ENCODE measurements at places on chromosomes 2 and 18.

DNA sequence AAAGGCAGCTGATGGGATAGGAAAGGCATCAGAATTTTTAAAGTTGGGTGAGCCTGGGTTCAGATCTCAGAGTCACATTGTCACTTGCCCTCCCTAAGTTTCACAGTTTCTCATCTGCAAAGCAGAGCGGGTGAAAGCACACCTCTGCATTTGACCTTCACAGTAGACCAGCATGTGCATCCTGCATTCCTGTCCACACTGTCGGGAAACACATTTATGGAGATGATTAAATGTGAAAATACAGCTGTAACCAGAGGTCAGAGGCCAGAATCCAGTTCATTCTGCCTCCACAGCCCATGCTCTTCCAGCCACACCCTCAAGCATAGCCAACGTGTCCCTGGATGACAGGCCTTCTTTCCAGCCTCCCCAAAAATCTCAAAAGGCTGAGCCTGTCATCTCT, 392.0 kb upstream of the MYT1L start:
- no peak for DNase-seq

DNA sequence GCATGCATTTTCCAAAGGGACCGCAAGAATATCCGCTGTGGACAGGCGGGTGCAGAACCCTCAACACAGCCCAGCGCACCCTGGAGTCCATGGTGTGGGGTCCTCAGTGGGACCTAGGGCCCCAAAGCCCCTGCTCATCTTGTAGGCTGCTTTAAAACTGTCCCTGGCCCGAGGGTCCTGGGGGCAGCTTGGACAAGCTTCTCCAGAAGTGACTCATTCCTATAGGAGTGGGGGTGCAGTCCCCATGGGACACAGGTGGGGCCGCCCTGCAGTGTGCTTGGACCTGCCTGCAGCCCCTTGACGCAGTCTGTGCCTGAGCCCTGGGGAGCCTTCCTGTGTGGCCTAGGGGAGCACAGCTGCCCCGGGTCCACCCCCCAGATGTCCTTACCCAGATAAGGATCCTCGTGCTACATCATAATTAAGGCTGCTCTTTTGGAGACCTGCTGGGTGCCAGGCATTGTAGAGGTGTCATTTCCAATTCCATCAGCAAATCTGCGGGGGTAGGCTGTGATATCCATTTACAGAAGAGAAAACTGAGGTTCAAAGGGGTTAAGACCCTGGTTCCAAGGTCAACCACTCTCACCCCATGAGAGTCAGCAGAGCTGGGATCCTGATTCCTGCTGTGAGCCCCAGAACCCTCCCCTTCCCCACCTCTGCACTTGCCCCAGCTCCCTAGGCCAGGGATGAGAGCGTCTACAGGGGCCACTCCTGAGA, 1.7 kb upstream of the HS6ST1 start:
- peak; percentile 21 for DNase-seq

DNA sequence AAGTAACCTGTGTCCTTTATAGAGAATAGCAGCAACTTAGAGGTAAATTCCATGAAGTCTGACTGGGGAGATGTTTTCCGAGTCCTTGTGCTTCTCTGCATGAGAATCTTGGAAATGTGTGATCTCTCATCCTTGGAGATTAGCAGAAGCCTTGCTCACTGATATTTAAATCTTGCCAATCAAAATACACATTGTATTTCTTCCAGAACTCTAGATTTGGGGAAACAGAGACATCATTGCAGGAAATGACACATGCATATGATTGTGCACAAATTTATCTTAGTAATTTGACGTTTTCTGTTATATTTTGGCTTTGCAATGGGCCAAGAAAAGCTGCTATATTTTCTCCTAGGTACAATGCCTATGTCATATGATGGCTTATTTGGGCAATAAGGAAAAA, 182.6 kb downstream of the ZNF804A start:
- DNase-seq, result no peak

DNA sequence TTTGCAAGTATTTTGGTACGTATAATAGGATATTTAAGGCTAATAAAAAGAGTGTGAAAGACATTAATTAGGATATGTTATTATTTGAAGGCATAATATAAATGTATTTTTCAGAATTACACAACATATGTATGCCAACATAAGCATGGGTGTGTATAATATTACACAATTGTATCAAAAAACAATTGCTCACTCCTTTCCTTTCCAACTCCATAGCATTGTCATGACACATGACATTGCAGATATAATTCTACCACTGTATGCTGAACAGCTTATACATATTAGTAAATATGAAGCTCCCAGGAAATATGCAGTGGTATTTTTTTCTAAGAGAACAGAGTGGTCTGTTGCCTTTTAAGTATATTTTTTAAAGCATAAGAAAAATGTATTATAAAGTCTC, 593.1 kb downstream of the TMX3 start:
- DNase-seq, result no peak

- DNase-seq, result no peak
Measured at GRCh38 chr2:96205888-96206287, 2.7 kb downstream of the STARD7 start.

- no peak for DNase-seq
Measured at GRCh38 chr2:75311521-75311920, 112.2 kb upstream of the TACR1 start.

GRCh38 chr2:230643576-230644291, 68.9 kb upstream of the CAB39 start:
- DNase-seq, result peak; percentile 47

- no peak for DNase-seq
Measured at GRCh38 chr2:100301881-100302584, 20.3 kb downstream of the LONRF2 start.

GRCh38 chr18:24267878-24268277, 129.0 kb downstream of the CABYR start:
- DNase-seq, result no peak

GRCh38 chr18:5488844-5489243, 55.0 kb downstream of the EPB41L3 start:
- no peak for DNase-seq

DNA sequence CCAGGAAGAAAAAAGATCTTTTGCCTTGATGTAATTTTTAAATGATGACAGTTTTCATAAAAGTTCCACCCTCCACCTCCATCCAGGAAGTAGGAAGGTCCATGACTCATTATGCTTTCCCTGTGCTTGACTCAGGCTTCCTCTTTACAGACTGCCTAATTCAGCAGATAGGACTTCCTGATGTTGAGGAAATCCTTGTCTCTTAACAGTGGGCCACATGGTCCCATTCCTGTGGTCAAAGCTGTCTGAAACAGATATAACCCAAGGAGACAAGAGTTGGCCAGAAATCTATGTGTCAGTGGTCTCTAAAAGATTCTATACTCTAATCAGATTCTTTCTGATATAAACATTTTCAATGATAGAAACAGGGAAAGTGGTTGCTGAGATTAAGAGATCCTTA, 119.1 kb downstream of the BAZ2B start:
- no peak for DNase-seq

DNA sequence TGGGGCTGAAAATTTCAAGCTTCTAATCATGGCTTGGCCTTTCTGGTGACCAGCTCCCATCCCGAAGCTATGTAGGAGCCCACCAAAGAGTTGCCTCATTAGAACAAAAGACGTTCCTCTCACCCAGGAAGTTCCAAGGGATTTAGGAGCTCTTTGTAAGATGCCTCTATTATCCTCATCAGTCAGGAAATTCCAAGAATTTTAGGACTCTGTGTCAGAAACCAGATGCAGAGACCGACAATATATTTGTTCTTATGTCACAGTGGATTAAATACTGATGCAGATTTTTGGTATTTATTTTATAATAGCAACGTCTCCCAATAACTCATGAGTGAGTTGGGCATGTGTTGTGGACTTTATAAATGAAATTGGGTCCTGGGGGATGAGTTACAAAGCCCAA, 91.8 kb upstream of the SKOR2 start:
- DNase-seq, result no peak

DNA sequence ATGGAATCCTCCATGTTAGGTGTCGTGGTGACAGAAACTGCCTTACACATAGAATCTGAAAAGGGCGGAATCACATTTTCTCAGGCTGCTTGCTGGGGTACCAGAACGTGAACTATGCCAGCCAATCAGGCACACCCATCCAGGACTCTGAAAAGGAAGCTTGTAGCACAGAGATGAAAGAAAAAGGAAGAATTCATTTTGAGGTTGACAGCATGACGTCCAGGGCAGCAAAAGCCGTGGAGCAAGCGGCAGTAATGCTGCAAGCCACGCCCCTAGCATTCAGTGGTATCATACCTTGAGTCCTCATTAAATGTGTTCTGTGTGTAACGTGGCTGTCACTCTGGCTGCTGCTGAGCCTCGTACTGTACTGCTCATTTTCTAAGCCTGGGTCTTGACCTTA, 304.0 kb downstream of the DYSF start:
- DNase-seq, result no peak

GRCh38 chr18:79790996-79791972, 6.5 kb upstream of the KCNG2 start:
- DNase-seq, result peak; percentile 40

DNA sequence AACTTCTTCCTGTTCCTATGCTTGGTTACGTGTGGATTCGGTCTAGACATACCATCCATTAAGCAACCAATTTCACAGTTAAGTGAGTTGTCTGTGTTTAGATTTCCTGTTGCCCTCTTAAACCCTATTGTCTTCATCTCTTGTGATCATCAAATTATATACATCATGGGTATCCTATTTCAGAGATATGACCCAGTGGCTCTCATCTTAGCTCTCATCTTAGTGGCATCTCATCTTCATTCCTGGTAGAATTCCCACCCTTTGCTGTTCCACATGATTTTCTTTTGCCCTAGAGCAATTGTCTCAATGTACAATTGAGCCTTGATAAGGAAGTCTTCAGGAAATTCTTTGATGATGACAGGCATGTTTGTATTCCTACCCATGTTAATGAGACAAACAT, 29.4 kb upstream of the FN1 start:
- no peak for DNase-seq

- peak; percentile 19 for DNase-seq
Measured at GRCh38 chr18:46950064-46950656, 32.8 kb downstream of the KATNAL2 start.

- no peak for DNase-seq
Measured at GRCh38 chr18:36176711-36177110, 10.6 kb upstream of the MOCOS start.

DNA sequence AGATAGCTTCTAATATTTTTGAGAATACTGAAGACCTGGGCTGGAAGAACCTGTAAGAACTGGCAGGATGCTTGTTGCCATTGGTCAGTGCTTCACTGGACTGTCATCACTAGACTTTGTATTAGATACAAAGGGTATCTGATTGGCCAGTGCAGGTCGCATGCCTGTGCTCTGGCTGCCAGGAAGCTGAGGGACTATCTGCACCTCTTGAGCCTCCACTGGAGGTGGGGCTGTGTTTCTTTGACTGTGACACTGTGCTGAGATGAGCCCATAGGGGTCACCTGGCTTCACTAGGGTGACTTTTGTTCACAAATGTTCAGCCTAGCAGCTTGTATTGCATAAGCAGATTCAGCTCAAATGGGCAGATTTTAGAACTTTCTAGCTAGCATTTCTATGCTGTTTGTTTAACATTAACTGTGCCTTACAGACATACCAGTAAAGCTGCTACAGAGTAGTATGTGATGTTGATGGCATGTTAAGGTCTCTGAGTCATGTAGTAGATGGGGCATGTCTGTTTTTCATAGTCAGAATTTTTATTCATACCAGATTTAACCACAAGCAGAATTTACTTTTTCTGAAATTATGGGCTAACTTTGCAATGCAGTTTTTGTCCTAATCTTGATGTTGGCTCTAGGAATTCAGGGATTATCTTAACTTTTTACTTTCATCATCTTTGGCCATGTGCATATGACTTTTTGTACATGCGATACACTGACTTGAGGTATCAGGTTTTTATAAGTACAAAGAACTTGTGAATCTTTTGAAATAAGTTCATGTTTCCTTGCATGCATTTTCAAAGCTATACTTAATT, 56.1 kb downstream of the RHBDD1 start:
- DNase-seq, result no peak

Data from B cell (primary cell).